ENCODE measurements at places on chromosomes 7 and 10.

GRCh38 chr10:6473430-6473829 lies 106.6 kb downstream of the PRKCQ start:
- DNase-seq = no peak

GRCh38 chr10:112775381-112775780 lies 174.7 kb upstream of the TCF7L2 start:
- peak; percentile 31 for DNase-seq

DNA sequence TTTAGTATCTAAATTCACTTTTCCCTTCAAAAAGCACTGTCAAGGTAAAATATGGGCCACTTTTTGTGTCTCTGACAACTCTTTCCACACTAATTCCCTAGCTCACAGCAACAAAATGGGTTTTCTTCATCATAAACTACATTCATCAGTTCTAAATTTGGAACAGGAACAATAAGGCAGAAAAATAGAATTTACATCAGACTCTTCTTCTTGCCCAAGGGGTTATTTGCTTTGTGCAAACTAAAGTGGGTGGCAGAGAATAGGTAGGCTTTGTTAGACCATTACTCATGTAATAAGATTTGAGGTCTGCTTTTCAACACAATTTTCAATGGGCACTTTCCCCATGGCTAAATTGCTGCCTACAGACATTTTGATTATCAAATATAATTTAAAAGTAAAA lies 17.6 kb upstream of the PPP1R17 start:
- no peak for DNase-seq

DNA sequence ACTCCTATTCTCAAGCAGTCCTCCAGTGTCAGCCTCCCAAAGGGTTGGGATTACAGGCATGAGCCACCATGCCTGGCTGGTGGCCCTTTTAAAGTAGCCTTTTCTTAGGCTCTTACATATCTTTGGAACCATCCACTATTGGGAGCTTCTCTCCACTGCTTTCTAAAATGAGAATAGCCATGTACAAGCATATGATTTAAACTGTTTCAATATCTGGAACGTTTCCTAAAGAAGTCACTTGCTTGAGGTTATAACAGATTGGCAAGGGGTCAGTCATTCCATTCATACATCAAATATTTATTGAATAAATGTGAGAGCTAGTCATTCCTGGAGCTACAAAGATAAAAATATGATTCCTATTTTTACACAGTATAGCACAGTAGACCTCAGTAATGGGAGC lies 97.4 kb upstream of the LRGUK start:
- DNase-seq = no peak

GRCh38 chr10:21724687-21725367 lies 190.8 kb downstream of the MLLT10 start:
- DNase-seq = peak; percentile 92

GRCh38 chr10:114624951-114625780 lies 32.9 kb downstream of the ABLIM1 start:
- no peak for DNase-seq

- DNase-seq = no peak
Measured at GRCh38 chr7:2079332-2080059, 153.2 kb downstream of the MAD1L1 start.

DNA sequence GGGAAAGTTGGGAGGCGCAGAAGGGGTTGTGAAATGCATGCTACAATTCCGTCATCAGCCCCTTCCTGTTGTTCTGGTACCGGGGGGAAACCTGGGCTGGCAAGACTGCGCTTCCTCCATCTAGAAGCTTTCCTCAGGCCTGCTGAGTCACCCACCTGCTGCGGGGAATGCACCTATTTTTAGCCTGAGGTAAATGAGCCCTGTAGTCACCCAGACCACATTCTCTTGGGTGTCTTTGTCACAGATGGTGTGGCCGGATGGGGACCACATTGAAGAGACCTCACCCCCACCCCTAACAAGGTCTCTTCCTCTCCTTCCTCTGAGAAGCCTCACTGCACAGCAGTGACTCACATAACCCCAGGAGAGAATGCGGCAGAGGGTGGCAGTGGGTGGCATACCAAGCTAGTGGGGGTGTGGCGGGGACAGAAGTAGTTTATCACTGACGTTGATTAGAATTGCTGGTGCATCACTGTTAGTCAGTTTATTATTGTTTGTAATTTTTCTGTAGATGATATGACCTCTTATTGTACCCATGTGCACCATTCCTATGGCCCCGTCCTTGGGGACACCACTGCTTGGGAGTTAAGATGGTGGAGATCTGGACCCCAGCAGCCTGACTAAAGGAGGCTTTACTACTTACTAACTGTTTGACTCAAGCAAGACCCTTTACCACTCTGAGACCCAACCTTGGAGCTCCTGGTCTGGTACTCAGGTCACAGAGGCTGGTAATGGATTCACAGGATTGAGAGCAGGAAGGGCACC lies 83.0 kb upstream of the DUSP5 start:
- no peak for DNase-seq

GRCh38 chr10:123153486-123154091 lies 613 bp upstream of the BUB3 start:
- no peak for DNase-seq

DNA sequence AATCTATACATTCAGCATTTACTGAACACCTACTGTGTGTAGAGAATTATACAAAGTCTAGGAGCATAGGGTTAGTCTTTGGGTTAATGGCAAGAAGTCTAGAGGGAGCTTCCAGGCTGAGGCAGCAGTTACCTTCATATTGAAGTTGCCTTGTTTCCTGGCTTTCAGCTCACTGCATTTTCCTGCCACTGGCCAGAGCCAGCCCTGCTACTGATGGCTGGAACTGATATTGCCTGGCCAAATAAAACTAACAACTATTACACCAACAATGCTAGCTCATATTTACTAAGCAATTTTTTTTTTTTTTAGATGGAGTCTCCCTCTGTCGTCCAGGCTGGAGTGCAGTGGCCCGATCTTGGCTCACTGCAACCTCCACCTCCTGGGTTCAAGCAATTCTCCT lies 165.7 kb upstream of the ITGB1 start:
- no peak for DNase-seq

DNA sequence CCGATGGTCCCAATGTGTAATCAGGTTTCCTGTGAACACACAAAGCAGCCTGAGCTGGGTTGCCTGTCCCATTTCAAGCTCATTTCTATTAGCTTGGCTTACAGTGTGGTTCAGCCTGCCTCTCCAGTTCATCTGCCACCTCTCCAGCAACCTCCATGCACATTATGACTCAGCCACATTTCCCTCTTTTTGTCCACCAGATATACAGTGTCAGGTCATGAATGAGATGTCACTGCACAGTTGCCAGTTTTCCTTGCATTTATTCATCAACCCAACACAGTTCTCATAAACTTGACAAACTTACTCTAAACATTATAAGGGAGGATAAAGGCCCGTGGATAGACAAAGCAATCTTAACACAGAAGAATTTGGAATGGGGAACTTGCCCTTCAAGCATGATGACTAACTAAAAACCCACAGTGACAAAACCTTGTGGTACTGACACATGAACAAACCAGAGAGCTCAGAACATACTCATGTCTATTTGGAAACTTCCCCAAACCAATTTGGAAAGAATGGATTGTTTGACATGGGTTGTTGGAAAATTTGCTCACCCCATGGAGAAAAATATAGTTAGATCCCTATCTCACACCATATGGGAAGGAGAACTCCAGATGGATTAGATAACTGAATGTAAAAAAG lies 2.5 kb upstream of the CFAP58 start:
- peak; percentile 81 for DNase-seq

DNA sequence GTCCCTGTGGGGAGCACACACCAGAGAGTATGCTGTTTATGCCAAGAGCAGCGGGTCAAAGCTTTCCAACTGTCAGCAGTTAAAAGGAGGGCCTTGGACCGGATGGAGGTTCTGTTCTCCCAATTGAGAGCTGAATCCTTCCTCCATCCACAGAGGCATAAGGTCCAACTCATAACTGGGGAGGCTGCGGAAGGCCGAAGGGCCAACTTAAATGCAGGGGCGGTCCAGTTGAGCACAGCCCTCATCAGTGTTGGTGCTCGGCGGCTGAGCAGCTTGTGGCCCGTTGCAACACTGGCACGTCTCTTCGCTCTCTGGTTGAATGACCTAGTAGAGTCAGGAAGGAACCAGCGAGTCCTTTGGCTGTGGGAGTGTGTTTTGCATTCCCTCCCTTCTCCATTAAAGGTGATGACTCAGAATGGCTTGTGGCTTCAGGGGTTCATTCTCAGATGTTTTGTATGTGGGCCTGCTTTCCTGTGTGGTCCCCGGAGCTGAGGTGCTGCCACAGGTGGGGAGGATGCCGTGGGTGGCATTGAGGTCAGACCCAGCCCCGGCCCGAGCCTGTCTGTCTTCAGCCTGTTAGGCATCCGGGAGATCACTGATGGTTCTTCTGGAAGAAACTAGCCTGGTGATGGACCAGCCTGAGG lies 44.8 kb upstream of the DMBT1 start:
- DNase-seq = peak; percentile 33

DNA sequence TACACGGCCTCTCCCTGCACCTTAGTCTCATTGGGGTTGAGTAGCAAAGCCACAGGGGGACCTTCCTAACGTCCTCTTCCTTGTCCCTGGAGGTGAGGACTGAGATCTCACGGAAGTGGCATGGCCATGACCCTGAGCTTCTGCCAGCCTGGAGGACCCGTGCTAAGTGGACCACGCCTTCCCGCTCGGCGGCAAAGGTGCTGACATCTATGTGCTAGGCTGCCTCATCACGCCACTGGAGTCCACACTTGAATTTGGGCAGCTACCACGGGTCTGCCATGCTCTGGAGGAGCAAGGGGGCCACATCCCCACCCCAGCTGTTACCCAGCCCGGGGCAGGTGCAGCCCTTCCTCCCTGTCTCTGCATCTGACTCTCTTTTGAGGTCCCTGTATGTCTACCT lies 15.3 kb downstream of the GHRHR start:
- no peak for DNase-seq

DNA sequence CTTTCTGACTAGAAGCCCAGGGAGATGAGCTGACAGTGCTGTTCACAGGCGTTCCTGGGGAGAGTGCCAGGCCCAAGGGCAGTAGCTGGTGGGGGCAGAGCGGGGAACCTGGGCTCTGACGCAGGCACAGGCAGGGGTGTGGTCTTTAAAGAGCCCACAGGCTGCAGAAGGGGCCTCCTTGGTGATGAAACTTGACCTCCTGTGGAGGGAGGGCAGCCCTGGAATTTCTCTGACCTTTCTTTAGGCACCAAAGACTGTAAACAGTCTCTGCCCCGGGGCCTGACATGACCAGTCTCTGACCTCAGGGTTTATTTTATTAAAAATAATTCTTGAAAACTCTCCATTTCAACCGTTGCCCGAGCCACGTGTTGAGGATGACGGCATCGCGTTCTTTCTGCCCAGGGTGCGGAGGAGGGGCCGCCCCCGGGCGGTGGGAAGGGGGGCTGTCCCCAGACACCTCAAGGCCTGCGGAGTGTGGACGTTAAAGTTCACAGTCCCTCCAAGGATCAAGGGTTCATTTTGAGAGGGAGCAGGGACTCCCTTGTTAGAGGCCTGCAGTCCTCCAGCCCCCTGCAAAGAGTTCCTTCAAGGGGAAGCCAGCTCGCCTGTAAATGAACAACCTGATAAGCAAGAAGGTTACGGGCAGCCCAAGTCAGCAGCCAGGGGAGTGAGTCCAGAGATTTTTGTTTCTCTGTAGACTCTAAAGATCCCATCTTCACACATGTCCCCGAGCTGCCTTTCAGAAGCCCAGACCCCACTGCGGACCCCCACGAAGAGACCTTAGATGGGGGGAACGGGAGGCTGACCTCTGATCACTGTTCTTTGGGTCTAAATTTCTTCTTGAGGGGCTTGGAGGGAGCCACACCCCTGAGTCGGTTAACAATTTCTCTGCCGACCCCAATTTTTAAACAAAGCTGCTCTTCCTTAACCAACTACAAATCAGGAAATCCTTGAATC lies 128.9 kb downstream of the VIPR2 start:
- no peak for DNase-seq

GRCh38 chr10:52571516-52572182 lies 200.9 kb downstream of the MBL2 start:
- no peak for DNase-seq
